ENCODE measurements at places on chromosomes 4 and X.

- DNase-seq, result no peak
Observed at GRCh38 chrX:150185766-150186165, 177.4 kb upstream of the MAMLD1 start.

DNA sequence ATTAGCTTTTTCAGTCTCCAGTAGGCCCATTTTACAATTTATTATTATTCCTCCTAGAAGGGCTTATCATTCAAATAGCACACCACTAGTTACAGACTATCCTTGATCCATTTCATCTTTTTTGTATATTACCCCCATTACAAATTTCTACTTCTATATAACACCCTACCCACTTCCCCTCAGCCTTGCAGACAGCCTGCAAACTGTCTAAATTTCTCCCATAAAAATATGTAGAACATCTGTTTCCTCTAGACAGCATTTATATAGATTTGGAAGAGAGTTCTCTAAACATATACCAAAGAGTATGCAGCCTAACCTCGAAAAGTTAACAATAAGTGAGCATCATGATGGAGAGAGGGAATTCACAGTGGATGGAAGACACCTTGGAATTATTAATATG lies 30.8 kb downstream of the COMMD8 start:
- DNase-seq, result no peak

GRCh38 chr4:98939892-98940298 lies 11.0 kb upstream of the EIF4E start:
- DNase-seq, result no peak

DNA sequence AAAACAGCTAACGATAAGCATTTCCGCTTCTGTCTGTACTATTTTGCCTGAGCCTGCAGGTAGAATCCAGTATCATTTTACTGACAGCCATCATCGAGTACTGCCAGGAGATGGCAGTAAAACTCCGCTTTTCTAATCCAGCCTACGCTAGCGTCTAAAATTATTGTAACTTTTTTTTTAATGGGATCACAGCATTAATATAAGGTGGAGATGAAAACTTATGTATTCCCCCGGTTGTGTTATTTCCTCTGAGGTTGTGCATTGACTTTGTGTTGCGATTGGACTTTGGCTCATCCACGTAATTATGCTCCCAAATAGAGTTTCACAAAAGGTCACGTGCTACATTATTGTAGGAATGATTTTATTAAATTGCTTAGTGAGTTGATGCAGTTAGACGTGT lies 248.1 kb downstream of the C4orf33 start:
- DNase-seq, result peak; percentile 36

DNA sequence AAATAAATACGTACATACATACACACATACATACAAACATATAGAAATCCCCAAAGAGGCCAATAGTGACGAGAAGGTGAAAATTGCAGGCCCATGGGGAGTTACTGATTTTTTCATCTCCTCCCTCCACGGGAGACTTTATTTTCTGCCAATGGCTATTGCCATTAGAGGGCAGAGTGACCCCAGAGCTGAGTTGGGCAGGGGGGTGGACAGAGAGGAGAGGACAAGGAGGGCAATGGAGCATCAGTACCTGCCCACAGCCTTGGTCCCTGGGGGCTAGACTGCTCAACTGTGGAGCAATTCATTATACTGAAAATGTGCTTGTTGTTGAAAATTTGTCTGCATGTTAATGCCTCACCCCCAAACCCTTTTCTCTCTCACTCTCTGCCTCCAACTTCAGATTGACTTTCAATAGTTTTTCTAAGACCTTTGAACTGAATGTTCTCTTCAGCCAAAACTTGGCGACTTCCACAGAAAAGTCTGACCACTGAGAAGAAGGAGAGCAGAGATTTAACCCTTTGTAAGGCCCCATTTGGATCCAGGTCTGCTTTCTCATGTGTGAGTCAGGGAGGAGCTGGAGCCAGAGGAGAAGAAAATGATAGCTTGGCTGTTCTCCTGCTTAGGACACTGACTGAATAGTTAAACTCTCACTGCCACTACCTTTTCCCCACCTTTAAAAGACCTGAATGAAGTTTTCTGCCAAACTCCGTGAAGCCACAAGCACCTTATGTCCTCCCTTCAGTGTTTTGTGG lies 180.7 kb downstream of the AR start:
- DNase-seq, result no peak

DNA sequence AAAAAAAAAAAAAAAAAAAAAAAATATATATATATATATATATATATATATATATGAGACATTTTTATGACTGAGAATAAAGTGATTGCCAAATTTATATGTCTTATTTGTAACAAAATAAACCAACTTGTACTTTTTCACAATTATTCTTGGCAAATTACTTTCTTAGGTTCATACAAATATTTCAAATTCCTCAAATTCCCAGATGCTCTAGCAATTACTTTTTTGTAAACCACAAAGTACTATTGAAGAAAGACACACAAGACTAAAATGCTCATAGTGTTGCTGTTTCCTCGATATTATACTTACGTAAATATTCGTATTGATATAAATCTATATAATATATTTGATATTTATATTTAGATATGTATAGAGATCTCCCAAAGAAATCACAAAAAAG lies 390.0 kb downstream of the FAT4 start:
- no peak for DNase-seq

DNA sequence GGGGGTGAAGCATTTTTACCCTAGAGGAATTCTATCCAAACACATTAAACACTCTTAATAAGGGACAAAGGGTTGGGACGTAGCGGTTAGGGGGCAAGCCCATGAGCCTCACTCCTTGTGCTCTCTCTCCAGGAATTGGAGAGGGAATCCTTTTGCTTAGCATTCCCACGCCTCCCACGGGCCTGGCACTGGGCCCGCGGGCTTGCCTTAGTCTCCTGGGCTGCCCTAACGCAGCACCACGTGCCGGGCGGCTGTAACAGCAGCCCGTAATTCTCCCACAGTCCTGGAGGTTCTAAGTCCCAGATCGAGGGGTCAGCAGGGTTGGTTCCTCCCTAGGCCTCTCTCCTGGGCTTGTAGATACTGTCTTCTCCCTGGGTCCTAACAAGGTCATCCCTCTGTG lies 67.5 kb downstream of the TBL1X start:
- DNase-seq, result no peak

GRCh38 chr4:179803857-179804256 lies 2361.6 kb upstream of the AGA start:
- DNase-seq, result no peak

GRCh38 chr4:36317721-36318120 lies 36.3 kb downstream of the DTHD1 start:
- no peak for DNase-seq

DNA sequence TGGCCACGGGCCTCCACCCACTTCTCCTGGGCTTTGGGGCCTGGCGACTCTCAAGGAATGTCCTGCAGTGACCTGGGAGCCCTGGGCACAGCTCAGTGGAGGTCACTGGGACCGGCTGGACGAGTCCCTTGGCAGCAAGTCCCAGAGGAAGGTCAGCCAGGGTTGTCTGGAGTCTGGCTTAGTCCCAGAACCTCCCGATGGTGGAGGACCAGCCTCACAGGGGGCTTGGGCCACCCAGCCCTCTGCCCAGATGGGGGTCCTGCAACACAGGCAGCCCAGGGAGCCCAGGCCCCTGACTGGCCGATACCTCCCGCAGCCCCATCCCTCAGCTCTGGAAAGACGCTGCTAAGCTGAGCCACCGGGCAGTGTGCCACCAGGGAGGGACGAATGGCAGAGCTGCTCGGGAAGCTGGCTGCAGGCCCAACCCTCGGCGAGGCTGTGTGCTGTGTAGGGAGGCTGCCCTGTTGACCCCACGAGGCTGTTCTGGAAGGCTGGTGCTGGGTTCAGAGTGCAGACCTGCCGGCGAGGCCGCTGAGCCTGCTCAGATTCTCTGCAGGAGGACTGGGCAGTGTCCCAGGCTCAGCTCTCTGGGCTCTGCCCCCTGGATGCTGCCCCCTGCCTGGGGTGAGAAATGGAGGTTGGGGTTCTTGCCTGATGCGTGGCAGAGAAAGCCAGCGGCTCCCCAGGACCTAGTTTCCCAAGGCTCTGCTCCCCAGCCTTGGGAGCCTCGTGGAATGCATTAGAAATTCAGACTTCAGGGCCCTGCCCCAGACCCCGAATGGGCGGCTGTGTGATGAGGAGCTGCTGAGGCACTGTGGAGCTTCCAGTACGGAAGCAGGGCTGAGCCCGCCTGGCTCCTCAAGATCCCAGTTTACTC lies 61.7 kb downstream of the ADRA2C start:
- no peak for DNase-seq

DNA sequence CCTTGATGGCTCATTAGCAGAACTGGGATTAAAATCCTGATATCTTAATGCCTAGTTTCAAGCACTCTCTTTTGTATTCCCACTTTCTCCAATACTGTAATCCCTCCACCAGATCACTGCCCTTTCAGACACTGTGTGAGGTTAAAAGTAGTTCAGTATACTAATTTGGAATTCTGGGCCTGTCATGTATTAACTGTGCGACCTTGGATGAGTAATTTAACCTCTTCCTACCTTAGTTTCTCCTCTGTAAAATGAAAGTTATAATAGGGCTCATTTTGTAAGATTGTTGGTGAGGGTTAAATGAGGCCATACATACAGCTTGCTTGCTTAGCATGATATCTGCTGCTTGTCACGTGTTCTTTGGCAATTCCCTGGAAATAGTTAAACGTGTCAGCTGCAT lies 207.3 kb upstream of the HS3ST1 start:
- DNase-seq, result no peak

GRCh38 chrX:9555354-9555753 lies 90.5 kb downstream of the TBL1X start:
- DNase-seq, result no peak

DNA sequence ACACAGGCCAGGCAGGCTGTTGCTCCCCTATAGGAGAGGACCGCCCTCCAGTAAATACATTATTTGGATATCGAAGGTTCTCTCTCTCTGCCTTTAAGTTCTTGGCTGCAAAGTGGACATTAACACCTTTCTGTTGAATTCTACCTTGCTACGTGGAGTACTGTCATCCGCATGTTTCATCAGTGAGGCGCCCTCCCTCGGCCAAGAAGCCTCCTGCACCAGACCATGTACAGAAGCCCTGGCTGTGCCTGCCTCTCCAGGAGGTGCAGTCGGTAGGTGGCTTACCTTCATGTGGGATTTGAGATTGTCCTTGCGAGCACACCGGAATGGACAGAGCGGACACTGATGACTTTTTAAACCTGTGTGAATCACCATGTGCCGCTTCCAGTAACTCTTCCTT lies 46.7 kb downstream of the ZNF827 start:
- DNase-seq, result no peak

All from SHP77 treated with DMSO at 0.1 percent for 48 hours (cell line).